ENCODE measurements at places on chromosomes 5 and 9. TPM values are rescaled to one million over a fixed set of nuclear protein-coding genes. Genes with fewer than 3 reads are reported as not detected.

Gene SPEF2
- total RNA-seq, result 13.1 TPM

Gene PTPRD
- 0.05 TPM for total RNA-seq

Gene GDNF
- not detected for total RNA-seq

Gene LCN12
- 9.2 TPM for total RNA-seq

Gene LIX1
- total RNA-seq, result not detected

Gene PCDHB6
- not detected for total RNA-seq

All from natural killer cell (primary cell).